ENCODE measurements at places on chromosomes 6 and 20.

GRCh38 chr20:57667924-57668782, 41.7 kb downstream of the PMEPA1 start:
- no peak for DNase-seq

GRCh38 chr6:84515067-84515466, 249.3 kb downstream of the TBX18 start:
- no peak for DNase-seq

GRCh38 chr6:36766399-36766945, 68.8 kb downstream of the RAB44 start:
- no peak for DNase-seq

GRCh38 chr6:165129086-165129485, 180.3 kb downstream of the C6orf118 start:
- no peak for DNase-seq

DNA sequence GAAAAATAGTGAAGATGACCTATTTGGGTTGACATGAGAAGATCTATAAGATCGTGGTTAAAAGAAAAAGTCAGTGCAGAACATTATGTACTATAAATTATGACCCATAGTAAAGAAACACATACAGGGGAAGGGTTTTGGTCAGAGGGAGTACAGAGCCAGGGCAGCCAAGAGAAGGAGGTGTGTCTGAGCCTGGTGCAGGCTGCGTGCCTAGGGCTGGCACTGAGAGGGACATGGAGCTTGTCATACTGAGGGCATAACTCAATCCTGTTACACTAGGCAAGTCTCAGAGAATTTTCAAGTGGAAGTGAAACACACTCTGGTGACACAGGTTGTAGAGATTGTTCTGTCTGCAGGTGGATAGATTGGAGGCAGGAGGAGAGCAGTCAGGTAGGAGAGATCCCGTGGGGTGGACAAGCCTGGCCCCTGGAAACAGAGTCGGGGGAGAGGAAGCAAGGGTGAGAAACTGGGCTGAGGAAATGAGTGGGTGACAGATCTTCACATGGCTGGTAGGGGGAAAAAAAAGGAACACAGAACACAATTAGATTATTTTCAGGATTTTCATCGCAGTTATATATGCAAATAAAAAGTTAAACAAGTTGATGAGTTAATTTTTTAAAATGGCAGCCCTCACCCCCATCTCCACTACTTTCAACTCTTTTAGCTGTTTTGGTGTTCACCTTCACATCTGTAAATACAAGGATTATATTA, 18.5 kb upstream of the RNF39 start:
- DNase-seq = no peak

DNA sequence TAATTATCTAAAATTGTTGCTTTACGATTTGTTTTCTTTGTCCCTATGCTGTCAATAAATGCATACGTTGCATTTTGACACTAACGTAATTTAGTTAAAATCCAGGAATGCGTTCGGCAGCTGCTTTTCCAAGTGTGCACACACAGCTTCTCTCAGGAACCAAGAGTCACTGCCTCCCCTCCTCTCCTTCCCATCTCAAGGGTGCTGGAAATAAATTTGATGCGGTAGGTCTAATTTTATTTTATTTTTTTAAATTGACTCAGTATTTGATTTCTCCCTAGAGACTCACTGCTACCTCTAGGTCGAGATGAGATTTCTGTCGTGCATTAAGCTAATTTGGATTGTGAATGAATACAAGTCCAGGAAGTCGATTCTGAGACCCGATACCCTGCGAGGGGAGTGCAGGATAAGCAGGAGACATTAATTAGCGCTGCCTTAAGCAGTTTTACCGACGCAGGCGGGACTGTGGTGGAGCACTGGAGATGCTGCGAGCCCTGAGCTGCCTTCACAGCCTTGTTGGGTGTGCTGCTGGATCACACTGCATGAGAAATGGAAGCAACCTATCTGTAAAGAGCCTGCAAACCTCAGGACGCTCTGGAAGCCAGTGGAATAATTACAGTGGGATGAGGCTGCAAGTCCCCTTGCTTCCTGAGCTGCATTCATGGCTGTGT, 381.2 kb downstream of the C6orf118 start:
- DNase-seq = no peak

DNA sequence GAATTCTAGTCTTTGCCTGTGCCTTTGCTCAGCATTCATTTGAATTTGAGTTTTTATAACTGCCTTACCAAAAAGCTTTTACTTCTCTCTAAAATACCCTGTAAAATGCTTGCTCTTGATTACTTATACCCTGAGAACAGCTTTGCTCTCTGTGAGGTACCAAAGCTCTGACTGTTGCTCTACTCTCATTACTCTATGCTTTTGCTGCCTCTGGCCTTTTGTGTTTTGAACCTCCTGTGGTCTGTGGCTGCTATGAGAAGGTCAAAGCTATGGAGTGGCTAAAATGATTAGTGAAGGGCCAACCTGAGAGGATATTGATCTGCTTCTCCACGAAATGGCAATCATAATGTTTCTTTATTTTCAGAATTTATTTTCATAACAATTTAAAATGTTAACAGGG, 375.6 kb upstream of the IMPG1 start:
- no peak for DNase-seq

DNA sequence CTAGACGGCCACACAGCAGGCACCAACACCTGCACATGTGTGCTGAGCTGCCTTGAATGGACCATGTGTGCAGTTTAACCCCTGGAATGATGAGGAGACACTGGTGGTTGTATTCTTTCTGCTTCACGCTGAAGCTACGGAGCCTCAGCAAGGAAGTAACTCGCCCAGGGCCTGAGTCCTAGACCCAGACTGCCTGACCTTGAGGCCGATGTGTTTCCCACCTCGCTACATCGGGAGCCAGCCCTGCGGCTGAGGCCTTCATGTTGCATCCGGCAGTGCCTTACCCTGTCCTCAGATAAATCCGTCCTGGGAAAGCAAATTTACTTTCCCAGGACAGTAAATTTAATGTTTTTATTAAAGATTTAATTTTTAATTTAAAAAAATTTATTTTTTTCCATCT, 110.0 kb upstream of the MTHFD1L start:
- no peak for DNase-seq

DNA sequence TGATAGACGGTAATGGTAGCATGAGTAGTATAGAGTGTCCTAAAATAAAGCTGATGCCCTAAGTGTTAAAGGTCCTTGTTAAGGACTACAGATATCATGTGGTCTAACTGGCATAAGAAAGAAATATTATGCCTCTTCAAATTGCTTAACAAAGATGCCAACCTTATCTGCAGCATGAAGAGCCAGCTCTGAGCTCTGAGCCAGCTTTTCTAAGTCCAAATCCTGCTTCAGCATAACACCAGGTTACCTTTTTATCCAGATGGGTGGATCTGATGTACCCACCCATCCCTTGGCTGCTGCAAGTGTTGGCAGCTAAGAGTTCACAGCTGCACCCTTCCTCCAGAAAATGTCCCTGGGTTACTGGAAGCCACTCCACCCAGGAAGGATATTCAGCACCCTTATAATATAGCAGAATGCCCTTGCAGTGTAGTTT, 83.8 kb downstream of the TENT5A start:
- DNase-seq = no peak

DNA sequence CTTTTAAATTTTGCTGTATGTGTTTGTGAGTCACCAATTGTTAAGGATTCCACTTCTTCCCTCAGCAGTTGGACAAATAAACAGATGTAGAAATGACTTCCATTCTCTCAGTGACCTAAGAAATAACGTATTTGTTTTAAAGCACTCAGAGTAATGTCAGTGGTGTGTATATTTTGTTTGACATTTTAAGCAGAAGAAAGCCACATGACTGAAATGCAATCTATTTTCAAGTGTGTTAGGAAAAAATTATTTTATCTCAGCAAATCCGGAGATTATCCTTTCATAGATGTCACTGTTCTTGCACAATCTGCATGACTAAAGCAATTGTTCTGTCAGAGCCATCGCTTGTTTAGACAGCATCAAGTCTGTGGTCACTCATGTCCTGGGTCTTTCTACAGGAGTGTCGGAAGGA, 77.1 kb downstream of the JAG1 start:
- DNase-seq = no peak

DNA sequence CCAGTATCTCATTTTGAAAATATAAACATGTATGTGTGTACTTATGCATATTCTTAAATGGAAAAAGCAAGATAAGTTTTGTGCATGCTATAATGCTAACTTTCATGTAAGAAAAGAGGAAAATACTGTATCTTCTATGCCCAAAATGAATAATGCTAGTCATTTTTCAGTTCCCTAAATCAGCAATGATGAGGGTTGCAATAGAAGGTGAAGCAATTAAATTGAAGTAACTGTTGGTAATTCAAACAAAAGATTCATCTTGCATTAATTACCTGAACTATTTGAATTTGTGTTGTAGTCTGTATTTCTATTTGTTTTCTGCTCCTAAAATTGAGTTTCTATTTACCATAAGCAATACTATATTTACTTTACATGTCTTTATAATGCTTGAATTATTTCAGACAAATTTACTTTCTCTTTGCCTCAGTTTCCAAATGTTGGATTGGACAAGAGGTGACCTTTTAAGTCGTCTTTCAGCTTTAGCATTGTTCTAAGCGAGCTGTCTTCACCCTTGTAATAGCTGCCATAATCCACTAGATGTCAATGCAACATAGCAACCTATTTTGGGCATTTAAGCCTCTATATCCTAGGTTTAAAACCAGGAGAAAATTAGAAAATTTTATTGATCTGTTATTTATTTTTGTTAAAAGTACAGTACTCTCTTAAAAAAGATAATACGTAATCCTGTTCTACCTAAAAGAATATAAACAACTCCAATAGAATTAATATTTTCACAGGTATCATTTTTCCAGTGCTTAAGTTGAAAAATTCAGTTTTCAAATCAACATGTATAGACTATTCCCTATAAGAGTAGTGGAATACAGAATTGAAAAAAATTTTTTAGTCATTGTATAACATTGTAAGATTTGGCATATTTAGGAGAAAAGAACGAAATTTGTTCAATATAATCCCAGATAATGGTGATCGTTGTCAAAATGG, 52.3 kb upstream of the IFNGR1 start:
- DNase-seq = no peak
